Putamen (tissue), 1 donor: ENCODE measurements at places on chromosomes 11 and 22.

DNA sequence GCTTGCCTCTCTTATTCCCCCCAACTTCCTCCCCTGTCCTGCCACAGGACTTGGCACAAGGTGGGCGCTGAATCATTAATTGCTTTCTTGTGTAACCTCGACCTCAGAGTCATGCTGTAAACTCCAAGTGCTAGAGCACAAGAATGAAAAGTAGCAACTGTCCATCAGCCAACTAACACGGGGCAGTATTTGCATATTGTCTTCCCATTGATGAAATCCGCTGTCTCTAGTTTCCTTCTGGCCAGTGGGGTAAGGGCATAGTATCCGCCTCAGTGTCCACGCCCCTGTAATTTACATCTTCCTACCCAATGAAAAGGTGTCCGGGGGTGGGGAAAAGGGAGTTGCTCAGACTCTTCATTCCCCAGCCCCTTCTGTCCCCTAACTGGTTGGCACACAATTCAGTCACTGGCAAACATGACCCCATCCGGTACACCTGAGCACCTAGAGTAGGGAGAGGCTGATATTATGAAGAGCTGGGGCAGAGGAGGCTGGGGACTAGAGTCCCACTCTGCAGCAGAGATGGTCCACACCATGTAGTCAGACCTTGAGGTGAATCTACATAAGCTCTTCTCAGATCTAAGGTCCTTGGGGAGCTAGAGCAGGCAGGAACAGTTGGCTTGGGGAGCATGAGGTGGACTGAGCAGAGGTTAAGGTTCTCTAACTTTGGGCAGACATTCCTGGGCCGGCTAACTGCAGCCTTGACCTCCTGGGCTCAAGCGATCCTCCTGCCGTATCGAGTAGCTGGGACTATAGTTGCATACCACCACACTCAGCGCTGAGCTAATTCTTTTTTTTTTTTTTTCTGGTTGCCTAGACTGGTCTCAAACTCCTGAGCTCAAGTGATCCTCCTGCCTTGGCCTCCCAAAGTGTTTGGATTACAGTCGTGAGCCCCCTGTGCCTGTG, 6.8 kb upstream of the GGA1 start:
- DNase-seq: no peak

GRCh38 chr22:27989758-27990450, 70.8 kb upstream of the PITPNB start:
- DNase-seq: no peak

DNA sequence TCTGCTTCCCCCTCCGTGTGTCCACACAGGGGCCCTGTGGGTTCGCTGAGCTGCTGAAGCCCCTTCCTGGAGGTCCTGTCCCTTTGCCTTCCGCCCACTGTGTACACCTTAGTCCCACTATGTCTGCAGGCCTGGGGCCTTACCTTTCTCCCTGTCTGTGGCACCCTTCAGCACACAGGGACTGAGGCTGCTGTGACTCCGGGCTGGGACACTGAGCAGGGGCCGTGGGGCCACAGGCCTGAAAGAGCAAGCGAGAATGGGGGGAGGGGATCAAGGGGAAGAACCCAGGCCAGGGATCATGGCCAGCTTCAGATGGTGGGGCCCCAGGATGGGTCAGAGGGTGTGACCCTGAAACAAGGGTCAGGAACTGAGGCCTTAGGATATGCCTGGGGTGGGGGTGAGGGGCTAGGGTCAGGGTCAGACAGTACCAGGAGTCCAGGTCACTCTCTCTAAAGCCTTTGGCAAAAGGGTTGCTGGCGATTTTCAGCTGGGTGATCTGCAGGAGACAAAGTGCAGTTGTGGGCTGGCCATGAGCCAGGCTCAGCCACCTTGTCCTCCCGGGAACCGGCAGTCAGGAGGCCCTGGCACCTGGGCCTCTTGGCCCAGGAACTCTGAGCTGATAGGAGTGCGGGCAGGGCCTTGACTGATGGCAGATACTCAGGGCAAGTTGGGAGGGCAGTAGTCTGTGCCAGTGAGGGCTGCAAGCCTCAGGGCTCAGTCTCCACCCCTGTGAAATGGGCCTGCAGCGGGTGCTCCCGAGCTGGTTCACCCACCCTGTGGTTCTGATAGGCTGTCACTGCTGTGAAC, 2.6 kb upstream of the NUDT8 start:
- DNase-seq: no peak

DNA sequence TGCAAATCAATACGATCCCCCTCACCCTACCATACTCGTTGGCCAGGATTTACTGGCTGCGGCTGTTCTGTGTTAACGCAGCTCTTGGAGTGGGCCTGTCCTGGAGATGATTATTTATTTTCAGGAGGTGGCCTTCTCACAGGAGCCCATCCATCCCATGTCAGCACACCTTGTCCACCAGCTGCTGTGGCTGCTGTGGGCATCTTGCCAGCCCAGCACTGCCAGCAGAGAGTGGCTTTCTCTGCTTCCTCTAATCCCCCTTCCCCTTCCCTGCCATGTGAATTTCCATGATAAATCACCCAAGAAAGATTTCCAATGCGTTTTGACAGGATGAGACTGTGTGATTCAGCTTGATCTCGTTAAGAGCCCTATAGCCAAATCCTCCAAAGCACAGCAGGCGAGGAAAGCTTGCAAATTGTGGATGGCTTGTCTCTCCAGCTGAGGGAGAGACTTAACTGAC, 309.1 kb upstream of the C11orf87 start:
- no peak for DNase-seq

GRCh38 chr22:23467721-23468294, 112.3 kb downstream of the IGLL1 start:
- DNase-seq: no peak

GRCh38 chr22:42805016-42805997, 51.8 kb downstream of the ARFGAP3 start:
- peak; percentile 42 for DNase-seq

DNA sequence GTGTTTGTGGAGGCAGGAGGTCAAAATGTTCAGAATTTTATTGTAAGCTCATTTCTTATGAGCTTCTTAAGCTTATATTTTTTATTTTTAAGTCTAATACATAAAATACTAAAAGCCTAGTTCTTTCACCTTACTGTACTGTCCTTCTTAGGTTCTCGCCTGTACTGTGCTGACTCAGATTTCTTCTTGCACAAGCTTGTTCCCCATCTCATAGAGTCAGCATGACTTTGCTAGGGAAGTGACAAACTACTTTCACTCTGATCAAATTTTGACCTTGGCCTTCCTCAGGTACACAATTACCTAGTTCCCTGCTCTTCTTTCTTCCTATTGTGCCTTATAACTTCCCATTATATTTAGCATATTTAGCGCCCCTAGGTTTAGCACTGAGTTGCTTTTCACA, 81.5 kb downstream of the STK33 start:
- DNase-seq: no peak

DNA sequence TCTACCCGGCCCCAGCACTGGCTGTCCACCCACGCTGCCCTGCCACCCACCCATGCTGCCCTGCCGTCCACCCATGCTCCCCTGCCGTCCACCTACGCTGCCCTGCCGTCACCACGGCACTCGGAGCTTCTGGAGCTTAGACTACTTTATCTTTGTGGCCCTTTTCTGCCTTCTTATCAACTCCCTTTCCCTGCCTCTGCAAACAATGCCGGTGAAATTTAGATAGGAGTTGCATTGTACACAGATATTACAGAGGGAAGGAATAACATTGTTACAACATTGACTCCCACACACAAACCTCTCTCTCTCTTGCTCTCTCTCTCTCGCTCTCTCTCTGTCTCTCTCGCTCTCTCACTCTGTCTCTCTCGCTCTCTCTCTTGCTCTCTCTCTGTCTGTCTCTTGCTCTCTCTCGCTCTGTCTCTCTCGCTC, 33.7 kb upstream of the BRSK2 start:
- DNase-seq: no peak

- DNase-seq: no peak
These were observed 208.0 kb downstream of the DDX10 start for GRCh38 chr11:108872781-108873291.

GRCh38 chr11:20031155-20032001, 128.9 kb downstream of the DBX1 start:
- no peak for DNase-seq

DNA sequence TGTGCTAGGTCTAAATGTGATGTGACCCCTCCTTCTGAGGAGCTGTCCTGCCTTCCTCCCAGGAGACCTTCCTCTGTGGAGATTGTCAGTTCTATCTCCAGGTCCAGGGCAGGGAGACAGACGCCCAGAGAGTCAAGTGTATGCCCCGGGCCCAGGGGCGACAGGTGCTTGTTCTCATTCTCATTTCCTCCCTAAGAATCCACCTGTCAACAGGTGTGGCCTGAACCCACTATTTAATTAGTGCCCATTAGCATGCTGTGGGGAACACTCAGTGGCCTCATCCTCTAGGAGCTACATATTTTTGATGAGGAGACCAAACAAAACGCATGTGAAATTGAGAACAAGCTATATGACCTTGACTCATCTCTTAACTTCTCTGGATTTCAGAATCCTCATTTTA, 9.5 kb downstream of the PKNOX2 start:
- DNase-seq: no peak

DNA sequence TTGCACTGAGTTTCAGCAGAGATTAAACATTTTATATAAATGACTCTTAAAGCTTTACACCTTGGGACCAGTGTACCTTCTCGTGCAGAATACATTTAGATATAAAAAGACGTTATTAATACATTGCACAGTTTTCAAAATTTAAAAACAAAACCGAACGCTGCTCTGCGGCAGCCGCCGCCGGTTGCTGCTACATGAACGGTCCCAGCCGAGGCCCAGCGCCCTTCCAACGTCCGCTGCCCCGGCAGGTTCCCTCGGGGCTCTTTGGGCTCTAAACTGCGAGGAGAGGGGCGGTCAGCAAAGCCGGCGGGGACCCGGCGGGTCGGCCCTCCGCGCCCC, 2.0 kb downstream of the CDKN1C start:
- no peak for DNase-seq

DNA sequence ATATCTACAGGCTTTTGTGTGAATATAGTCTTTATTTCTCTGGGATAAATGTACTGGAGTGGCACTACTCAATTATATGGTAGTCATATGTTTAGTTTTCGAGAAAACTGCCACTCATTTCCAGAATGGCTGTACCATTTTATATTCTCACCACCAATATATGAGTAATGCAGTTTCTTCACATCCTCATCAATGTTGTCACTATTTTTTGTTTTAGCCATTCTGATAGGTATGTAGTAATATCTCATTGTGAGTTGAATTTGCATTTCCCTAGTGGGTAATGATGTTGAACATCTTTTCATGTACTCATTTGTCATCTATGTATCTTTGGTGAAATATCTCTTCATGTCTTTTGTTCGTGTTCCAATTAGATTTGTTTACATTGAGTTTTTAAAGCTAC, 18.0 kb downstream of the ACRV1 start:
- no peak for DNase-seq

- no peak for DNase-seq
These were observed 17.0 kb downstream of the ARRB1 start for GRCh38 chr11:75334402-75334891.

DNA sequence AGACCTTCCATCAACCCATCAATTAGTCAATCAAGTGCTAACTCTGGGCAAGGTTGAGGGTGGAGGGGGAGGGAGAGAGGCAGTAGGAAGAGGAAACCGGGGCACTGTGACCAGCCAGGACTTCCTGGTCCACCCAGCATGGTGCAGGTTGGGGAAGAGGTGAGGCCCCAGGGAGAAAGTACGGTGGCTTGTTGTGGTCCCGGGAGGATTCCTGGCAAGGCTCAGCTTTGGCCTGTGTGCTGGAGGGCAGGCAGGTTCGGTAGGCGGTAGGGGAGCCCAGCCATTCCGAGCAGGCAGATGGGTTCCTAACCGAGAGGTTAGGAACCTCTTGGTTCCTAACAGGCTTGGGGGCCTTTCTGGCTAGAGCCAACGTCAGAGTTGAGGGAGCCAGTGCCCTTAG, 10.8 kb downstream of the ST14 start:
- DNase-seq: no peak

GRCh38 chr11:80196932-80197554, 756.2 kb upstream of the TENM4 start:
- DNase-seq: no peak

- no peak for DNase-seq
These were observed 181.2 kb downstream of the WNT11 start for GRCh38 chr11:76025068-76025467.

DNA sequence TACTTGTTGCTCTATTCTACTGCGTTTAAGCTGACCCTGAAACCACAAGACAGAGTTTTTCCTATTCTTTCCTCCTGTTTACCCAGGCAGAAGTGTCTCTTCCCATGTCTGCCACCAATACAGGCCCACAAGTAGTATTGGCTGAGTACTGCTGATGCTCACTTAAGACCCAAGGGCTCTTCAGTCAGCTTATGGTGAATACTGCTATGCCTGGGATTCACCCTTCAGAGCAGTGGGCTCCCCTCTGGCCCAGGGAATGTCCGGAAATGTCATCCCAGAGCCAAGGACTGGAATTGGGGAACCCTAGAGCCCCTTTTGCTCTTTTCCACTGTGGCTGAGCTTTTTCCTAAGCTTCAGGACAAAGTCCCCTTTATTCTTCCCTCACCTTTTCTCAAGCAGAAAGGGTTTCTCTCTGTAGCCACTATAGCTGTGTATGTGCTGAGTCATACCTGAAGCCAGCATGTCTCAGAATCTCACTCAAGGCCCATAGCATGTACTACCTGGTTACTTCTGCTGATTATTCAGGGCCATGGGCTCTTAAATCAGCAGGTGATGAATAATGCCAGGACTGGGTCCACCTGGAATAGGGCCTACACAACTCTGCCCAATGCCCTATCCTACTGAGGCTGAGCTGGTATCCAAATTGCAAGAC, 745.8 kb upstream of the ANO5 start:
- DNase-seq: no peak

GRCh38 chr11:108629274-108629673, 35.6 kb upstream of the DDX10 start:
- DNase-seq: no peak

DNA sequence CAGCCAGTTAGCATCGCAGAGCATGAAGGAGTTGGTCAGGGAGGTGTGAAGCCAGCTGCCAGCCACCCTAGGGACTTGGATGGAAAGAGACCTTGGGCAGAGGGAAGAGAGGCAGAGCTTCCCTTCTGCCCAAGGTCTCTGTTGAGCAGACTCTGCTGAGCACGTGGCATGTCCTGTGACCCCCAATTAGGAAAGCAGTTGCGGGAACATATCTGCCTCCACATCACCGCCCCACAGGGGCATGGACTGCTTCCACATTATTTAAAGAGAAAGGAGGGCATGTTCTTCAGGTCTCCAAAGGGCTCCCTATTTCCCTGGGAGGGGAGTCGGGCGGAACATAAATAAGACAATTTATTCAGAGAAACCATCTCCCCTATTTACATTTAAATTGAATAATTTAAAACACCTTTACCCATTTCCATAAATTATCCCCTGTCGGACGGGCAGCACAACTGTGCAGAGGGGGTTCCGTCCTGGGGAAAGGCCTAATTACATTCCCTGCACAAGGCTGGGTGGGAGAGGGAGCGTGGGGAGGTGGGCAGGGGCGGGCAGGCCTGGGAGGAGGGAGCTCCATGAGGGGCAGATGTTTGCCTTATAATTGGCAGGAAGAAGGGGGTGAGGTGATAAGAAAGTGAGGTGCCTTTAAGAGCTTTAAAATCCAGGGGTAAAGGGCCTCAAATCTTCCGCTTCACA, 88.8 kb upstream of the THY1 start:
- no peak for DNase-seq
